ENCODE measurements at places on chromosomes 6 and 20. TPM values are rescaled to one million over a fixed set of nuclear protein-coding genes. Genes with fewer than 3 reads are reported as not detected.

- no peak for DNase-seq
Measured at GRCh38 chr6:119390247-119390793, 40.8 kb upstream of the MAN1A1 start.

Gene STX11
- 19.4 TPM for total RNA-seq

DNA sequence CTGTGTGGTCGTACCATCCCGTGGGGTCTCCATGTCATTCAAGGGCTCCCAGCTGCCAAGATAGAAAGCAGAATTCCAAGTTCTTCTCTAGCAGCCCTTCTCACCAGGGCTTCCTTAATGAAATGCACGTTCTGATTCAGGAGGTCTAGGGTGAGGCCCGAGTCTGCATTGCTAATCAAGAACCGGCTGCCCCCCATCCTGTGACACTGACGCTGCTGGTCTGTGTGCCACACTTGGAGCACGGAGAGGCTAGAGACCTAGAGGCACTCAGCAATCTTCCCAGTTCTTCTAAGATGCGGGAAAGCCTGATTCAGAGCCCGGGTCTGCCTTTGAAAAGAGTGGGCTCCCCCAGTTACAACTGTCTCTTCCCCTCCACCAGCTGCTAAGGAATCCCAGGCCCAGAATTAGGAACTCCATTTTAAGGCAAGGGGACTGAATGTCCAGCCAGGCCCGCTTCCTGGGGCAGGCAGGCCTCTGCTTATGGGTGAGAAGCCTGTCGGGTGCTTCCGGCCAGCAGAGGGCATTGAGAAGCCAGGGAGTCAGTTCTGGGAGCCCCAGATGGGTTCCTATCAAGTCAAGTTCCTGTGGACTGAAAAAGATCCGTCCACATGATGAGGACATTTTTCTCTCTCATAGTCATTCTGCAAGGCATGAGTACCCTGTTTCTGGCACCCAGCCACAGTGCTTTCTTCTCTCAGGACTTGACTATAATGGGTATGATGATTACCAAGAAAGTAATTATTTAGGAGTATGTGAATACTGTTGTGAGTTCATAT is 69.8 kb upstream of the RIN2 start:
- DNase-seq, result peak; percentile 7

GRCh38 chr6:149052350-149053106 is 265.0 kb upstream of the TAB2 start:
- DNase-seq, result peak; percentile 43

DNA sequence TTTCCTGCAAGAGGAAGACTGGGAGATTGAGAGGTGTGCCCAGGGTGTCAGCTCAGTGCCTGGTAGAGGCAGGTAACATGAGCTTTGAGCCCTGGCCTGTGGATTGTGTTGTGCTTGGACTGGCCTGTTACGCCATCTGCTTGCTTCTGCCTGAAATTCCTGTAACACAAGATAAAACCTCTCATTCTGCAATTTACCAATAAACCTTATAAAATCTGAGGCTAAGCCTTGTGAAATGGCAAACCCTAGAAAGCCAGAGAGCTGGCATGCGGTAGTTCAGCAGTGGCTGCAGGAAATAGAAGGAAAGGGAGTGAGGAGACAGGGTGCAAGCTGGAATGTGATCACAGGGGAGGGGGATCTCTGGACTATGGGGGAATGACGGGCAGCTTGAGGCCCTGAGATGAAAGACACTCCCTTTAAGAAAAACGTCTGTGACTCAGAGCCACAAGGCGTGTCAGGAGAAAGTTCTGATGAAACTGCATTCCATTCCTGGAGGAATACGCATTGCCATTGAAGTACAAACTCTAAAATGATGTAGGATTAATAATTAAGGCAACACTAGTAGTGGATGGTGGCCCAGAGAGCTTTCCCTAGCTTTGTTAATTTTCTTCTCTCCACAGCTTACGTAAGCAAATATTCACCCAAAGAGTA is 26.3 kb upstream of the TFAP2A start:
- no peak for DNase-seq

Gene VSX1
- not detected for total RNA-seq

GRCh38 chr6:47182291-47182957 is 127.3 kb downstream of the TNFRSF21 start:
- no peak for DNase-seq

DNA sequence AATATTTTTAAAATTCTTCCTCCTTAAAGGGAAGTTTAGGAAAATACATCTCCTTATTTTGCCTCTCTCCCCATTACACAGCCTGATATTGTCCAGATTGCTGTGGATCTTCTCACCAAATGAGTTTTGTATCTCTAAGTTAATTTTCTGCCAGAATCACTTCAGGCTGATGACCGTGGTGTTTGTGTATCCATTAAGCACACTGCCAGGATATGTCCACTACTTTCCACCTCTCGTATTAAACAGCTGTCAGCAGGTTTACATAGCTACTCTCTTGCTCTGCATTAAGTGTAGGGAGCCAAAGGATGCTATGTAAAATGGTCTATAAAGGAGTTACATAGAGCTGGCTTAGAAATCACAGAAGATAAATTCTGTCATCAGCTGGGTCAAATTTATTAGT is 201.1 kb downstream of the ZFAND3 start:
- DNase-seq, result no peak

DNA sequence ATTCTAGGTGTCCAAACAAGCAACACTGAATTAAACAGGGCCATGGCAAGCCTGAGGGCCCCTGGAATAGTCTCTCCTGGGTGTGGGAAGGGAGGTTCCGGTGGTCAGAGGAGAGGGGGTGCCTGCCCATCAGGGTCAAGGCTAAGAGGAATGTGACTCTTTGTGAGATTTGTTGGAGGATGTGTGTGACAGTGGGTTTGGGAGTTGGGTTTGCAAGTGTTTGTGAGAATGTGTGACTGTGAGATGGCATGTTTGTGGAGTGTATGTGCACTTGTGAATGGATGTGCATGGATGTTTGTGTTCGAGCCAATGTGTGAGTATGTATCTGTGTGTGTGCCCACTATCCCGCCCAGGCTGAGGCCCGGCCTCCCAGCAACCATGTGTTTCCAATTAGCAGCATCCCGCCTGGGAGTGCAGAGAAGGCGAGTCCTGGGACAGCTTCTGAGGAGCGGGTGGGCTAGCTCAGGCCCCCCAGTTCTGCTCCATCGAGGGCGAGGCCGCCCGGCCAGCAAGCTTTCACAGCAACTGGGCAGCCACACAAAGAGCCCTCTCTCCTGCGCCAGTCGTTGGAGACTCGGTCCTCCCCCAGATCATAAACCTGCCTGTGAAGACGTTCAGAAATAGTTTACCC is 12.6 kb downstream of the FOXC1 start:
- no peak for DNase-seq

- DNase-seq, result no peak
Measured at GRCh38 chr6:84749181-84749580, 15.2 kb downstream of the TBX18 start.

- no peak for DNase-seq
Measured at GRCh38 chr6:142845143-142845571, 99.8 kb downstream of the HIVEP2 start.

DNA sequence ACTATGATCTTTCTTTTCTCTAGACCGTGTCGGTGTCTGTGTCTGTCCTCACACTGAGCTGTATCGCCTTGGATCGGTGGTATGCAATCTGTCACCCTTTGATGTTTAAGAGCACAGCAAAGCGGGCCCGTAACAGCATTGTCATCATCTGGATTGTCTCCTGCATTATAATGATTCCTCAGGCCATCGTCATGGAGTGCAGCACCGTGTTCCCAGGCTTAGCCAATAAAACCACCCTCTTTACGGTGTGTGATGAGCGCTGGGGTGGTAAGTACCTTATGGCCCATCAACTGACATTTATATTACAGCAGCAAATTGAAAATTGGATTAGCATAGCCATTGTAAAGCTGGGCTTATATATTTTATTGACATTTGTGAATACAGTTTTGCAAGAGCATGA is 72.2 kb upstream of the GFRAL start:
- no peak for DNase-seq

GRCh38 chr20:24747010-24747712 is 201.9 kb upstream of the CST7 start:
- DNase-seq, result peak; percentile 16

Gene LTB
- 375 TPM for total RNA-seq

DNA sequence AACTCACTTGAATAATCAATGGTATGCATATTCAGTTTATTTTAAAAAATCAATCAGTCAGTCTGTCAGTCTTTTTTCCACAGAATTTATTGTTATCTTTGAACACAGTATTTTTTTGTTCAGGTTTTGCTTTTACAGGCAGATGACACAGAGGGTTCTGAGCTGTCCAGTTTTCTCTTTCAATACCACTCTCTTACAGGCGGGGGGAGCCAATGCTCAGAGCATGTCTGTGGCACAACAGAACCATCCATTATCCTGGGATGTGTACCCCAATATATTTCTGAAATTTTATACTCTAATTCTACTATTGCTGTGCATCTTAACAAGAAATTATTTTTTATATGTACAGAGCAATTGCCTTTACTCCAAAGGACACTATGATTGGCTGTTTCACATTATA is 21.2 kb downstream of the ROS1 start:
- DNase-seq, result no peak

GRCh38 chr6:18053555-18054445 is 66.4 kb upstream of the KIF13A start:
- no peak for DNase-seq

DNA sequence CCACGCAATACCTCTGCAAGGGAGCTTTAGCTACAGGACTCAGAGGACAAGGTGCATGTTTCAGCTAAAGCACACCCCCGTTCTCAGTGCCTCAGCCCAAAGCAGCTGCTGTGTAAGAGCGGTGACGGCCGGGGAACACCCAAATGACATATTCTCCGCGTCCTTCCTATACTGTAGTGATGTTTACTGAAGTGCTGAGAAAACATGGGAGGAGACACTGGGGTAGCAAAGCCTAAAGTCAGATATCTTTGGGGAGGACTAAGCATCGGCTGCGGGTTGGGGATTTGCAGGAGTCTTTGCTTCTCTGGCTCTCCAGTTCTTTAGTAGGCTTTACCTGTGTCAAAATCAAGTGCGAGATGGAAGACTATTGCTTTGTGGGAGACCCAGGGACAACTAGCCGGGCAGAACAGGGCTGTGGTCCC is 1.7 kb downstream of the SLC22A23 start:
- DNase-seq, result peak; percentile 56

GRCh38 chr20:39808613-39809012 is 846.5 kb downstream of the DHX35 start:
- no peak for DNase-seq

All from activated CD8-positive, alpha-beta T cell treated with anti-CD3 and anti-CD28 coated beads for 36 hours (primary cell).